ENCODE measurements at places on chromosomes 7 and 10. TPM values are rescaled to one million over a fixed set of nuclear protein-coding genes. Genes with fewer than 3 reads are reported as not detected.

The CNPY1 gene
- not detected for total RNA-seq

The PGAM2 gene
- not detected for total RNA-seq

The EPHA1 gene
- 52.8 TPM for total RNA-seq

The WDFY4 gene
- 7.6 TPM for total RNA-seq

The ARHGEF35 gene
- total RNA-seq, result 18.0 TPM

All from Peyer's patch (tissue), 4 donors.